Mammary epithelial cell (primary cell): ENCODE measurements at places on chromosomes 7 and 10. TPM values are rescaled to one million over a fixed set of nuclear protein-coding genes. Genes with fewer than 3 reads are reported as not detected.
A peak's percentile ranks its signal among the peaks of the same experiment; 100 is the strongest.

DNA sequence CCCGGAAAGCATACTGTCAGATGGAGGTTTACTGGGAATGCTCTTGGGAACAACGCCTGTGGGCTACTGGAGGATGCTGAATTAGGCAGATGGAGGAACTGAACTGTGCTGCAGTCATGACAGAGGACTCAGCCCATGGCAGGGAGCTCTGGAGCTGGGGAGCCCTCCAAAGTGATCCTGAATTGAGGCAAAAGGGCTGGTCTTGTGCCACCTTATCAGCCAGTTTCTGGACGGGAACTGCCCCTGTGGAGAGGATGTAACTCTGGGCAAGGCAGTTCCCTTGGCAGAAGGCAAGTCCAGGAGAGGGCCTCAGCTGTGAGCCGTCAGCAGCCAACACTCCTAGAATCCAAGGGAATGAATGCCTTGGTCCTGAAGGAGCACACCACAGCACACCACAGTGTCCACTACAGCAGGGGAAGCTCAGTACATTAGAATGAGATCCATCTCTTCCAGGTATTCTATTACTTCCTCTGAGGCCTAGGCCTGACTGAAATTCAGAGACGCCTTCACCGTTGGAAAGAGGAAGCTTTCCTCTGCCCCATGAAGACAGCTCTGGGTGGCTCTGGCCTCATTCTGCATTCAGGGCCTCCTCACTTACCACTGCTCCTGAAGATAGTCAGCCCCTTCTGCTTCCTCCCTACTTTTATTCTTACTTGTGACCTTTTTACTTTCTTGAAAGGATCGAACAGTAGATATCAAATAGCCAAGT lies 139.6 kb upstream of the GPR26 start:
- DNase-seq = no peak

DNA sequence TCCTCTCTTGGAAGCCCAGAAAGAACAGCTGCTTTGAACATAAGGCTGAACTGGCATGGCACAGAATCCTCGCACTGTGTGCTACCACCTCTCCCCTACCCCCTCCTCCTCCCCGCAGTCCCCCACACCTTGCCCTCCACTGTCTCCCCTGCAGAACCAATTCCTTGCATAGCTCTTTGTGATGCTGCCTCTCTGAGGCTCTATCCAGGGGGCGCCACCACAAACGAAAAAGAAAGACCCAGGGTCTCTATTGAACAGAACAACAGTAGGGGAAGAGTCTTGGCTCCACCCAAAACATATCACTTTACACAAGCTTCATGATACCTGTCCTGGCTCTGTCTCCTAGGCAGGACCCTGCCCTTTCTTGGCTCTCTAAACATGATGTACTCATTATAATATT lies 26.2 kb upstream of the EBLN1 start:
- no peak for DNase-seq

GRCh38 chr10:46545861-46546590 lies 10.4 kb downstream of the GPRIN2 start:
- no peak for DNase-seq

DNA sequence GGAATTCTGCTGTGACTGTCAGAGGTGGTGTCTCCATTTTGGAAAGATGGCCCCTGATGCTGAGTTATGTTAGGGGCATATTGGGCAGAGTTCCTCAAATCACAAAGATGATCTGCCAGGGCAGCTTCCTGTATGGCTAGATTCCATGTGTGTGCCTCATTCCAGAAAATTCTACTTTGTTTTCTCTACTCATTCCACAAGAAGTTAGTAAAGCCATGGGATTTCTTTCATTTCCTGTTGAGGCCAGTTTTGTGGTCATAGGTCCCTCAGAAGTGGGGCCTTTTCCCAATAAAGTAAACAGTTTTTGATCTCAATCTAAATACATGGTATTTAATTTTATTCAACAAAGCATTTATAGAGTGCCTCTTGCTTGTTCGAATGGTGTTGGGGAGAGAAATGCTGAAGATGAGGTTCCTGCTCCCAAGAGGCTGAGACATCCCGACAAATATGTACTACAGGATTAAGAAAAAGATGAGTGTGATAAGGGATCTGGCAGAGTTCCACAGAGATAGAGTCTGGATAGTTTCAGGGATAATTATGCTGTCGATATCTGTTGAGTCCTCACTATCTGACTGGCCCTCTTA lies 33.0 kb downstream of the MINDY4 start:
- DNase-seq = peak; percentile 85

GRCh38 chr7:116726713-116727431 lies 54.9 kb downstream of the MET start:
- no peak for DNase-seq

DNA sequence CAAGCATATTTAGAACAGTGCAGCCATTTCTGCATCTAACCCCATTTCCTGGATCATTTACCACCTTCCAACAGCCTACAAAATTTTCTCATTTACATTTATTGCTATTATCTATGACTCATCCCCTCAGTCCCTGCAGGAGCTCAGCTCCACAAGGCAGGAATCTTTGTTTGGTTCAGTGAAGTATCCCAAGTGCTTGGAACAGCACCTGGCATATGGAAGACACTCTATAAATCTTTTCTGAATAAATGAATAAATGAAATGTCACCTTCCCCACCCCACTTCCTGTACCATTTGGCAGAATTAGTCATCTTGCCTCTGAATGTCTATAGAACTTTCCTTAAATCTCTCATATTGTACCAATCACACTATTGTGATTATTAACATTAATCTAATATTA lies 110.7 kb downstream of the HIP1 start:
- no peak for DNase-seq

DNA sequence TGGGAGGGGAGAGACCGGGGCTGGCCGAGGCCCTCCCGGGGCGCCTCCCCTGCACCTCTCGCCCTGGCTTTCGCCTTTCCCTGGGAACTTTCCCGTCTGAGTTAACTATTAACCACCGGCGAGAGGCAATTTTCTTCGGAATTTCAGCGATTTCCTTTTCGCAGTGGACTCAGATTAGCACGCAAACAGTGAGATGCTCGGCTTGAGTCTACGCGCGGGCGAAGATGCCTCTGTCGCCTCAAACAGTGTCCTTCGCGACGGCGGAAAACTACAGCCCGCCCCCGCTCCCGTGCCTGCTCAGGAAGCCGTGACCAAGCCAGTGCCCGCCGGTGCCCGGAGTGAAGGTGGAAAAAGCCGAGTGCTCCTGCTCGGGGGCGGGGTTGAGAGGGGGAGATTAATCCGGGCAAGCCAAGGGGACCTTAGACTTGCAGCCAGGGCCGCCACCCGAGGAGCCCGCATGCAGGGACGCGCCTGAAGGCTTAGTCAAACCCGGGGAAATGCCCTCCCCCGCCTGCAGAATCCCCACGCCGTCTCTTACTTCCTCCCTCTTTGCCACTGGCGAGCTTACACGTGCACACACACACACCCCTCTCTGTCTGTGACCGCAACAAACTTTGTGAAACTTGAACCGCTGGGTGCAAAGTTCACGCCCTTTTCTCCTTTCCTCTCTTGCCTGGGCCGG lies 14.5 kb upstream of the PAX2 start:
- no peak for DNase-seq

- peak; percentile 50 for DNase-seq
These were observed 425.4 kb downstream of the EXOC4 start for GRCh38 chr7:133678137-133678814.

DNA sequence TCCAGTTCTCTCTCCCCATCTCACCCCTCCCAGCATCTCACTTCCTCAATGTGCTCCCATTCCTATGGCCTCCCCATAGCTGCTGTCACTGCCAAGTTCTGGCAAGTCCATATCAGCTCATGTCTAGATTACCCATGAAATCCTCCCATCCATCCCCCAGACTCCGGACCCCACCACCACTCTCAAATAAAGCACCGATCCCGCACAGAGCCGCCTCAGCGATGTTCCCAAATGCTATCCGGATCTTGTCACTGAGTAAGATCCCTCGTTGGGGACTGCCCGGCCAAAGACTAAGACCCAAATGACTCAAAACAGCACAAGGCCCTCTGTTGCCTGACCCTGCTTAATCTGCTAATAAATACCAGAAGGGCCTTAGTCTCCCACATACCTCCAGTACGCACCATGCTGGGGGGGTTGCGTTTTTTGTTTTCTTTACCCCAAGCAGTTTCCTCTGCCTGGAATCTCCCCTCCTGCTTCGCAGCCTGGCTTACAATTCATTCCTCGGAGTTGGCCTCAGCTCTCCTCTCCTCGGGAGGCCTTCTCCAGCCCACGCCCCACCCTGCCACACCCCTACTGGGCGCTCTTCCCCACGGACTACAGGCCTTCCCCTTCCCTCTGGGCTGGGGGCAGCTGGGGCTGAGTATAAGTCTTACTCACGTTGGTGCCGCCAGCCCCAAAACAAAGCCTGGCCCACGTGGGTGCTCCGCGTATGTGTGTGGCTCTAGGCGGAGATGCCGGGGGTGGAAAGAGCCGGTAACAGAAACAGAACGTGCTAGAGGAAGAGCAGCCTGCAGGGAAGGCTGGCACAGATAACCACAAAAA lies 1.8 kb upstream of the DUSP5 start:
- peak; percentile 84 for DNase-seq

- DNase-seq = no peak
These were observed 28.8 kb downstream of the ABRAXAS2 start for GRCh38 chr10:124830445-124830844.

DNA sequence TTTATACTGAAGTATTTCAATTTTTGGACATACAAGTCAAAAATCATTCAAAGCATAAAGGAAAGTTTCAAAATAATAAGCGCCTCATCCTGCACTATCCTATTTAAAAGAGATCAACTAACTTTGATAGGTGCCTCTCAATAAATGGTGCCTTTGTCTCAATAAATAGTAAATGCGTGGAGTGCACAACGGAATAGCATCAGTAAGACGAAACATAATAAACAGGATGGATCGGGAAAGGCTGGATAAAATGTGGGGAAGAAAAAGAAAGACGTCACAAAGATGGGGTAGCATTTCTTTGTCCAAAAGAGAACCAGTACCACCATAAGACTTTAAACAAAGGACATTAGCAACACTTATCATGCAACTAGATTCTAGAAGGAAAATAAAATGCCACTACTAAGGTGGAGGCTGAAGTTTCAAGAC lies 571 bp upstream of the PRKAR2B start:
- DNase-seq = no peak

- no peak for DNase-seq
These were observed 130.4 kb upstream of the PDE1C start for GRCh38 chr7:32200646-32201045.

DNA sequence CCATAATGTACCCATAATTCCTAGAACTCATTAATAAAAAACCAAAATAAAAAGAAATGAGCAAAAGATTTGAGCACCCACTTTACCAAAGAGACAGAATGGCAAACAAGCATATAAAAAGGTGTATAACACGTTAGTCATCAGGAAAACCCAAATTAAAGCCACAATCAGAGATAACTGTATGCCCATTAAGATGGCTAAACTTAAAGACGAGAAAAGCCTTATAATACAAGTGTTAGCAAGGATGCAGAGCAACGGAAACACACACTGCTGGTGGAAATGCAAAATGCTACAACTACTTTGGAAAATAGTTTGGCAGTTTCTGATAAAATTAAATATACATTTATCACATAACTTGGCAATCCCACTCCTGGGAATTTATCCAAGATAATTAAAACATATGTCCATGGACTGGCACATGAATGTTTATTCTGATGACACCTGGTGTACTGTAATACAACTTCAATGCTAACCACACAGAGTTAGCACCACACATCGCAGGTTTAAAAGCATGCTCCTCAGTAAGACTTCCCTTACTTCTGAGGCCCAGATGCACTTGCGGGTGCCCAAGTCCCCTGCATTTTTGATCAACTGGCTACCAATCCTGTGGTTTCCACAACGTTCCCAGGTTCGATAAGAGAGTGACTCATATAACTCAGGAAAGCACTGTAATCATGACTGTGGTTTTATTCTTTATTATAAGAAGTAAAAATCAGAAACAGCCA lies 158.6 kb downstream of the SNX13 start:
- DNase-seq = peak; percentile 61

DNA sequence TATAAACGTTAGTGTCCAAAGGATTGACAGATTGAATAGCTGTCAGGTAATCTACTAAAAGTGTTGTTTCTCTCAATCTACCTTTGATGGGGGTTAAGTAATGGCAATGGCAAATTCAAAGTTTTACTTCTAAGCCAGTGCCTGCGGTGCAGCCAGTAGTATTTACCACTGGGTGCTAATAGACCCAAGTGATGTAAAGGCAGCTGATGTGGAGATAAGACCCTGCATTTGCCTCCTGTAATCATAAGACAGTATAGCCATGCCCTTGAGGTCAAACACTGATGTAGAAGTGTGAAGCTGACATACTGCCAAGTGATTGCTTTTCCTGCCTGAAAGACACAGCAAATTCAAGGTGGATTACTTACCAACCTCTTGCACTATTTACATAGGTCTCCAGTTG lies 572.0 kb downstream of the GRID1 start:
- no peak for DNase-seq

- DNase-seq = peak; percentile 59
These were observed 247.4 kb downstream of the ELMO1 start for GRCh38 chr7:37201003-37201875.

DNA sequence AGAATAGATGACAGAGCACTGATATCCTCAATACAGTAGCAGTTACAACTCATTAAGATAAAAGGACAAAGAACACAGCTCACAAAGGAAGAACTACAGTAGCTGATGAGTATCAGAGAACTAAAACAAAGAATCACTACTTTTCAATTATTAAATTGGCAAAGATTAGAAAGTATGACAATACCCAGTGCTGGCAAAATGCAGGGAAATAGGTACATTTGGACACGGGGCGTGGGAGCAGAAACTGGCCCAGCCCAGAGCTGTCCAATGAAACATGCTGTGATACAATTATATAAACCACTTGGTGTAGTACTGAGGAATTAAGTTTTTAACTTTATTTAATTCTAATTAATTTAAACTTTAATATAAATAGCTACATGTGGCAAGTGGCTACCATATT lies 226.3 kb downstream of the MLLT10 start:
- DNase-seq = no peak

GRCh38 chr7:70667406-70667805 lies 464.5 kb upstream of the GALNT17 start:
- no peak for DNase-seq

The MEOX2 gene
- not detected for polyA plus RNA-seq

The WIPF3 gene
- 0.25 TPM for polyA plus RNA-seq

The EBLN1 gene
- polyA plus RNA-seq = not detected

The CHST3 gene
- polyA plus RNA-seq = 18.1 TPM

The OLAH gene
- polyA plus RNA-seq = 0.60 TPM

The AASS gene
- polyA plus RNA-seq = 1.9 TPM

The NPY4R gene
- 0.37 TPM for polyA plus RNA-seq

The TMEM213 gene
- polyA plus RNA-seq = not detected

The LDB3 gene
- polyA plus RNA-seq = not detected

The DOCK4 gene
- polyA plus RNA-seq = 8.7 TPM

The LSM8 gene
- polyA plus RNA-seq = 47.6 TPM

The SPDYE3 gene
- polyA plus RNA-seq = not detected
